ENCODE measurements at places on chromosomes 3 and 15.
A peak's percentile ranks its signal among the peaks of the same experiment; 100 is the strongest.

GRCh38 chr3:45224824-45225464 is 1.1 kb downstream of the TMEM158 start:
- no peak for DNase-seq

DNA sequence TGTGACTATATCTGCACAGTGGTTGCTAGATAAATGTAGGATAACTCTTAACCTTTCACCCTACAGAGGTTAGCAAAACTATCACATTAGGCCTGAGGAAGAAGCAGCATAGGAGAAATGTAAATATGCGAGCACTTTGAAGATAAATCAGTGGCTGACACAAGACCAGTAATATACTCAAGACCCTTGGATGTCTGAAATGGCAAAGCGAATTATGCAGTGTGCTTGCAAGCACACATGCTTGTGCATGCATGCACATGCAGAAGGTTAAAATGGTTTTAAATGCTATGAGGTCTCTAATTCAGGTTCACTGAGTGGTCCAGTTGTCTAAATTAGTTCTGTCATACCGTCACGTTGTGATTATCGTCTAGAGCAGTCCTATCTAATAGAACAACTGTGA is 13.6 kb upstream of the UTS2B start:
- DNase-seq = no peak

DNA sequence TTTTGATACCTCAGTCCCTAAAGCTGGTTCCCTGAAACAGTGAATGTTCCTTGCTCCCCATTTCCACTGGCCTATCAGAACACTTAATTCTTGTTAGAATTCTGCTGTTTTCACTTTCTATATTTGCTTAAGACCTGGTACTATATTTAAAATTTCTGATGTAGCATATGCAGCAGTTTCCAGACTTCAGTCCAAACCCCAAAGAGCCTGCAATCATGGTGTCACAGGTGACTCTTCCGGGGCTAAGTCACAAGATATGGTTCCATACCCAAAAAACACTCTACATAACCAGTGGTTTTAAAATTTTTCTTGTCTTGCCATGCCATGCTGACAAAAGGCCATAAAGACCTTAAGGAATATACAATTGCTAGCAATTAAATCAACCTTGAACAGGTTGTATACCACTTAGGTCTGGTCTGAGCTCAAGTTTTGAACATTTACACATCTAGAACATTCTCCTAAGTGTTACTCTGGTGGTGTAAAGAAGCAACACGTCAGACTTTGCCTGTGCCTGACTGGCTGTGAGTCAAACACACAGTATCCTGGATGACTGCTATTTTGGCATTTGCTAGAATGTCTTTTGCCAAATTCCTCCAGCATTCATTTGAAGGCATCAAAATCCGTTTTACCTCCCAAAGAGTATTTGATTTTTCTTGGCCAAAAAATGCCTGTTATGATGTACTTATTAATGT is 160.0 kb downstream of the FRMD5 start:
- DNase-seq = no peak

DNA sequence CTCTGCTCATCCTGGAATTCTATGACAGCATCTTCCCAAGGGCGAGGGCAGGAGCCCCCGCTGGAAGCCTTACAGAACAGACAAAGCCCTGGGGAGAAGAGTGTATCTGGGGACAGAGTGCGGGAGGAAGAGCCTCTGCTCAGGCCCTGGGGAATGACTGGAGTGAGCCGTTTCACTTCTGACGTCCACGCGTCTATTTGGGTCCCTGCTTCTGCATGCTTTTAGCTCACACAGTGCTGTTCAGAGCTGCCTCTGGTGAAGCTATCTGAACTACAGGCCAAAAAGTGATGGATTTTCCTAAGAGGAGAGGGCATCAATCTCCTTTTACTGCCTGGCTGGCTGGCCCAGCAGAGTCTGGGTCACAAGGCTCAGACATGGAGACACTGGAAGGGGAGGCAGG is 311.8 kb downstream of the NTRK3 start:
- DNase-seq = no peak

DNA sequence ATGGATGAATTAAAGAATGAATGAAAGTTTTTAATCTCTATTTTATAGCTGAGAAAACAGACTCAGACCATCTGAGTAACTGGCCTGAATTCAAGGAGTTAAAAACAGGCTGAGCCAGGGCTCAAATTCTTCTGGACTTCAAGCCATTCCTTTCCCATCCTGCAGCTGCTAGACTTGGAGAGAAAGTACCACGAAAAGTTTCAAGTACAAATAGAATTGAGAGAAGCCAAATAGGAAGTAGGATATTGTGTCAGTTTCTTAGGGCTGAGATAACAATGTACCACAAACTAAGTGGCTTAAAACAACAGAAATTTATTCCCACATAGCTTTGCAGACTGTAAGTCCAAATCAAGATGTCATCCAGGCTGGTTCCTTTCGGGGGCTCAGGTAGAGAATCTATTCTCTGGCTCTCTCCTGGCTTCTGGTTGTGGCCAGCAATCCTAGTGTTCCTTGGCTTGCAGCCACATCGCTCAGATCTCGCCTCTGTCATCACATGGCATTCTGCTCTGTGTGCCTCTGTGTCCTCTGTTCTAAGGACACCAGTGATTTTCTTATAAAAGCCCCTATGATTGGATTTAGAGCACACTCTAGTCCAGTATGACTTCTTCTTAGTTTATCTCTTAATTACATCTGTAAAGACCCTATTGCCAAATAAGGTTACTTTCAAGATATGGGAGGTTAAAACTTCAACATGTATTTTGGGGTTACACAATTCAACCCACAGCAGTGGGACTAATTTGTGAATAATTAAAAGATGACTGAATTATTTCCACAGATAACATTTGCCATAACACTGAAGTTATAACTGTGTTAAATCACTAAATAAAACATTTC is 25.7 kb upstream of the GOLIM4 start:
- DNase-seq = no peak

GRCh38 chr3:127074900-127075360 is 92.0 kb downstream of the PLXNA1 start:
- no peak for DNase-seq

GRCh38 chr3:125194061-125194848 is 18.3 kb downstream of the SLC12A8 start:
- DNase-seq = no peak

DNA sequence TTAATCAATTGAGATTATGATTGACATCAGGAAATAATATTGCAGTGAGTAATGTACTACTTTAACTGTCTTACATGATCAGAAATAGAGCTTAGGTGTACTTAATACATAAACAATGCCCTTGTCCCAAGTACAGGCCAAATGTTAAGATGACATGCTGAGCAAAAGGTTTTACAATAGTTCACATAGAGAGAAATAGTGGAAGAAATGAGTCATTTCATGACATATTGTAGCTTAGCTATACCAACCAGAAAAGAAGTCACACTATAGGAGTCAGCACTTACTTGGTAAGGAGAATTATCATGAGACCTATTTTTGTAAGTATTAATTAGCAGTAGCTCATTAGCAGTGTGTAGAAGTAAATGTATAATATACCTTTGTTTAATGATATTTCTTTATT is 96.4 kb upstream of the NANOGP8 start:
- no peak for DNase-seq

- DNase-seq = peak; percentile 42
These were observed 162.7 kb downstream of the STT3B start for GRCh38 chr3:31695280-31696008.

GRCh38 chr3:15207836-15208504 is 1.9 kb downstream of the CAPN7 start:
- no peak for DNase-seq

DNA sequence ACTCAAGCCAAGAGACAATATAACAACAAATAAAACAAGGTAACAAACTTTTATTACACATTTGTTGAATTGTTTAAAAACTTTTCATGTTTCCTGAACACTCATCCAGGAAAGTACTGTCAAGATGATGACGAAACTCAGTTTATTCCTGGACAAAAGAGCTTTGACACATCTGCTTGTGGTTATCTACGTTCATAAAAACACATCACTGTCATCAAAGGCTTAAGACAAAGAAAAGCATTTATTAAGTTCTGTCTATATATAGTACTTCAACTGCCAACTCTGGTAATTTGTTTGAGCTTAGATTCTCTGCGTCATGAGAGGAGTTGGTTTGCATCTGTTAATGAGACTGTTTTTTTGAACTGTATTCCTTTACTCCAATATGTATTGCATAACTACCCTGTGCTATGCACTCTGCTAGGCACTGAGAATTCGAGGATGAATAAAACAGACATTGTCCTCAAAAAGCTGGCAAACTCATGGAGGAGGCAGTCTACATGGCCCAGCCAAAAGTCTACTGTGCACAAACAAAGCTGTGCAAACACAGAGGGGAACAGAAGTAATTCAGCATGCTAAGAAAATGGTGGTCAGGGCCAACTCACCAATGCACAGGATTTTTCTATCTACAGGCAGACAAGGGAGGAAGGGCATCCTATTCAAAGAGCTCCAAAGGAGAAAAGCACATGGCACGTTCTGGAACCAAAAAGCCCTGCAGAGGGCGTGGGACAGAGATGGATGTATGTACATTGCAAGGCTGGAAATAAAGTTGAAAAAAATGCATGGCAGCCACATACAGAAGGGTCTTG is 21.5 kb downstream of the PLD1 start:
- no peak for DNase-seq

GRCh38 chr3:17195856-17196604 is 311.3 kb downstream of the PLCL2 start:
- DNase-seq = no peak

DNA sequence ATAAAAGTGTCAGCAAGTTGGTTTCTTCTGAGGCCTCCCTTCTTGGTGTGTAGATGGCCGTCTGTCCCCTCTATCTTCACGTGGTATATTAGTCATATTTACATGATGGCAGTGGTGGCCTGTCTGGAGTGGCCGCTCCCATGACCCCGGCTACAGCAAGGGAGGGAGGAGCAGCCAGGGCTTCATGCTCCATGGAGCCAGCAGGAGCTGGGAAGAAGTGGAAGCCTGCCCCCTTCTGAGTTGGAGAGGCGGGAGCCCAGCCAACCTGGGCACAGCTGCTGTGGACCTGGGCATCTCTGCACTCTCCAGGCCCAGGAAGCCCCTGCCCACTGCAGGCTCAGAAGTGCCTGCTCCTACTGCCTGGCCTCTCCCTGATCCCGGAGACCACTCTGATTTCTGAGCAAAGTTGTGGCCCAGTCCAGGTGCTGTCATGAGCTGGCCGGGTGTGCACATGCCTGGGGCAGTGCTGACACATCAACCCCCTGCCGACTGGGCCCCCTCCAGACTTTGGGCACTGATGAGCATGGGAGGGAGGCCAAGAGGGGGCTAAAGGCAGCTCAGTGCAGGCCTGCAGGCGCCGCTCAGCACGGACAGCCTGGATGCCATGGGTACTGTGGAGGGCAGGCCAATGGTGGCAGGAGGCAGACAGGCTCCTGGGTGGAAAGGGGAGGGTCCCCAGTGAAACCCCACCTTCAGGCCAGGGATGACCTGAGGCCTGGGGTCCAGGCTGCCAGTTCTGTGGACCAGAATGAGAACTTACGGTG is 84.8 kb downstream of the SERPINI1 start:
- DNase-seq = no peak

- DNase-seq = no peak
These were observed 258.1 kb downstream of the TBL1XR1 start for GRCh38 chr3:176939022-176939817.

GRCh38 chr15:68910341-68910740 is 20.0 kb upstream of the SPESP1 start:
- DNase-seq = no peak

DNA sequence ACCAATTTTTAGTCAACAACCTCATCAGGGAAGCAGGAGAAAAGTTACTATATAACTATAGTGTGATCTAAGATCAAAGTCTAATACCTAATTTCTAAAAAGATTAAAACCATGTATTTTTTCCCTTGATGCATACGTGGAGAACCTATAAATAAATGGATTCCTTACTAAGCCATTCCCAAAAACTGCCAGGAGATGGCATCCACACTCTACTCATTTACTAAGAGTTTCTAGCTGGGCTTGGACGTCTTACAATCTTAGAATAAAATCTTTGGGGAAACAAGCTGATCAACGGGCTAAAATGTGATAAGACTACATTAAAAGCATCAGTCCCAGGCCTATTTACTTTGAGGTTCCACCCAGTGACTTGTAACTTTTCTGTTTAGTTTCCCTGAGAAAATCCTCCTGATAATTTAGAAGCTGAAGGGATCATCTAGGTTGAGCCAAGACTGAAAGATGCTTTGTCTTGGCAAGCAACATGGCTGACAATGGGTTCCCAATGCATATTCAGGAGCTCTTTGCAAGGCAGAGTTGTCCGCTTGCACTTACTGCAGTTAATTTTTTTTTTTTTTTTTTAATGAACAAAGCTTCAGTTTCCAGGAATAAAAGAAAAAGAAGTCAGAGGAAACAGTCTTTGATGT is 85.5 kb upstream of the FGF12 start:
- no peak for DNase-seq

- no peak for DNase-seq
These were observed 32.6 kb upstream of the PDE8A start for GRCh38 chr15:84949043-84949442.

- no peak for DNase-seq
These were observed 12.8 kb downstream of the GCSAM start for GRCh38 chr3:112119962-112120836.

DNA sequence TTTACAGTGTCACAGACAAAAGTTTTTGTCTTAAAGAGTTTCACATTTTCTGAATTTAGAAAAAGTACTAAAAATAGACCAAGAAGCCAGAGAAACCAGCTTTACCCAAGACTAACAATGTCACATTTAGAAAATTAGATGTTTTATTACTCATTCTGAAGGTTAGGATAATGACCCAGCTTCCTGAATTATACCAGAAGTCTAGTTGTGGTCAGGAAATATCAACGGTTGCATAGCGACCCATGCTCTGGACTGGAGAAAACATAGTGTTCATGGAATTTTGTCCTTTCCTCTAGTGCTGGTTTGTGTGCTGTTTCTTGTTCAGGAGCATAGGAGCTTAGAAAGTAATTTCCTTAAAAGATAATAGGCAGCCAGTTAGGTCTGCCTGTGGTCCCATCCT is 59.0 kb downstream of the DPPA2 start:
- no peak for DNase-seq

DNA sequence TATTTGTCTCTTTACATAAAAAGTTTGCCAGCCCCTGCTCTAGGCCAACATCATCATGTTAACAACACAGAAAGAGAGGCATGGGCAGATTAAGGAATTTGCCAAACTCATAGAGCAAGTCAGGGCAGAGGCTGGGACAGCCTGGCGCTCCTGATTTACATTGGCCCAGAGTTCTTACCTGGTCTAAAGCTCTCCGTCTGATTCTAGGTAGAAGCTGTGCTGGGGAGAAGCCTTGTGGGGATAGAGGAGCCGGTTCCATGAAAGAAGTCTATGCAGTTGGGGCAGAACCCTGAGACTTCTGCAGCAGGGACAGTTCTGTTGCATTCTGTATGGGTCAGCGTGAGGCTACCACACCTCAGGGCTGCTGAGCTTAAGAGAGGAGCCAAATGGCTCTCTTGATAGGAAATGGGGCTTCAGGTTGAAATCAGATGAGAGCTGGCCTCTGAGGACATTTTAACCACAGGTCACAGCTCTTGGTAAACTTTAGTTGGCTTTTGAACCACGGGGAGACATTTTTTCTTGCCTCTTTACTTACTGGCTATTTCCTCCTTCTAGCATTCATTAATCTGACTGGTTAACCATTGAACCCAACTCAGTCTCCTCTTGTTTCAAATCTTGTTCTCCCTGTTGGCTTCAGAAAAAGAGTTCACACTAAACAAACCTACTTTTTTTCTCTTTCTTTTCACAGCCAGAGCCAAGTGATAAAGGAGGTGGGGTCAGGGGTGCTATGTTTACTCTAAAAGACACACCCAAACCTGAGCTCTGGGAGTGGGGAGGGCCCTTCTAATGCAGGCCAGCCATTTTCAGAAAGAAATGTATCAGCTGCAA is 250.7 kb downstream of the OPA1 start:
- DNase-seq = no peak

GRCh38 chr3:141412087-141412935 is 44.0 kb downstream of the ZBTB38 start:
- peak; percentile 52 for DNase-seq

Measured in T-helper 2 cell (primary cell).